Femur (tissue), 1 donor: ENCODE measurements at places on chromosomes 2 and 18.

- DNase-seq: no peak
Measured at GRCh38 chr2:21467910-21468309, 344.1 kb downstream of the TDRD15 start.

- no peak for DNase-seq
Measured at GRCh38 chr2:108536133-108536780, 2.0 kb downstream of the LIMS1 start.

- no peak for DNase-seq
Measured at GRCh38 chr2:164024396-164024795, 288.6 kb upstream of the FIGN start.

DNA sequence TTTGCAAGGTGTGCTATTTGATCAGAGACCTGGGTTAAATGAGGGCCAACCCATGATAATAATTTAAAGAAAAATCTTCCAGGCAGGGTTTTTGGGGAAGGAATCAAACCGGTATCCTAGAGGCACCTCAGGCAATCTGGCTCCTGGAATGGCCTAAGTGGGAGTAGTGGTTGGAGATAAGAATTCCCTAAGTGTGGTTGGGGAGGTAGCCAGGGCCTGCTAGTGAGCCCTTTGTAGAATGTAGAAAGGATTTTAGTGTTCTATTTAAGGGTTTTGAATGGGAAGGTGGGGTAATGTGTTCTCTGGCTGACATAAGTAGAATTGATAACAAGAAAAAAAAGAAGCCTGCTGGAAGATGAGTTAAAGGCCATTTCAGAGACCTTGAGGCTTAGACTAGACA, 422.2 kb downstream of the XIRP2 start:
- DNase-seq: no peak

GRCh38 chr18:12863687-12864216, 20.3 kb downstream of the PTPN2 start:
- DNase-seq: no peak

DNA sequence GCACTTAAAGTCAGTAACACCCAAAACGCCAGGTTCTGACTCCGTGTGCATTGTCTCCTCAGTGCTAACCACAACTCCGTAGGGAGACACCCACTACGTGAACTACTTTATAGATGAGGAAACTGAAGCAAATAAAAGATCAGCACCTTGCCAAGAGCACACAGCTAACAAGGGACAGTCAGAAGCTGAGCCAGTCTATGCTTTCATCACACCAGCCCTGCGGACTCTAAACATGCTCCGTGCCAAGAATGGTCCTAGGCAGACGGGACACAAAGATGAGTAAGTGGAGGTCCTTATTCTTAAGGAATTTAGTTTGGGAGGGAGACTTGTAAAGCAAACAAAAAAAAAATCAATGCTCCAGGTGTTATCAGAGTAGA, 9.6 kb downstream of the MBOAT2 start:
- DNase-seq: no peak

DNA sequence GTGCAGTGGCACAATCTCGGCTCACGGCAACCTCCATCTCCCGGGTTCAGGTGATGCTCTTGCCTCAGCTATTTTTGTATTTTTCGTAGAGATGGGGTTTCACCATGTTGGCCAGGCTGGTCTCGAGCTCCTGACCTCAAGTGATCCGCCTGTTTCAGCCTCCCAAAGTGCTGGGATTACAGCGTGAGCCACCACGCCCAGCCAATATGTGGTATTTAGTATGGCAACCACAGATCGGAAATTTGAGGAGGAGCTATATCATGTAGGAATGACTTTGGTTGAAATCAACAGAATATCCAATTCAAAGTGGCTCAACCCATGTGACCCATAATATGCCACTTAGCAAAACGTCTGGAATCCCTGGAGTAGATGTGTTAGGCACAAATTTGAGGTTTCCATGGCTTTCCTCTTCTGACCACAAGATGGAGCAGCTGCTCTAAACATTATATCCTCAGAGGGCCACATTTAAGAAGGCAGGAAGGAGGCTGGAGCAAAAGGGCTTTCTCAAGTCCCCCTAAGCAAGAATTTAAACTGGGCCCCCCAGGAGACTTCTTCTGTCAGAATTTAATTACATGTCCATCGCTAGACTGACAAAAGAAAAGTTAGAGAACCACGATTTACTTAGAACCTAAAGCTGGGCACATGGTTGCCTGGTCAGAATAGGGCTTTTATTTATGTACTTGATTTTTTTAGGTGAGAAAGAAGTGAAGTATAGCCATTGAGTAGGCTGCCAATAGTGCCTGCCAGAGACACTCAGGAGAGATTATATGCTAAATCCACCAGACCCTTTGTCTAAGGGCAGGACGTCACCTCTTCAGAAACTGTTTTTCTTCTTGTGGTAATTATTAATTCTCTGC, 49.6 kb upstream of the ITSN2 start:
- peak; percentile 60 for DNase-seq

DNA sequence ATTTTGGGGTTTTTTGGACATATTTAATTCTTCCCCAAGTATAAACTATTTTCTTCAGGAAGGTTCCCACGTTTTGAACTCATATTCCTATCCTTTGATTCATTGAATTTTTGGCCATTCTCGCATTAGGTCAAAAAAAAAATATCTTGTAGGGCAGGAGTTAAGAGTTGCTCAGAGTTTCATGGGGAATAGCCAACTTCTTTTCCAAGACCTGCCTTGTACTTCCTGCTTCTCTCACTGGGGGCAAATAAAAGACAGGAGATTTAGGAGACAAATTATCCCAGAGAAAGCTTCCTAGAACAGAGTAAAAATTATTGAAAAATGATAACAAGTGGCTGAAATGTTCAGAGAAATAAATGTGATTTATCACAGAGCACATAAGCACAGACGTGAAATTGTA, 55.2 kb upstream of the BCL11A start:
- DNase-seq: no peak

DNA sequence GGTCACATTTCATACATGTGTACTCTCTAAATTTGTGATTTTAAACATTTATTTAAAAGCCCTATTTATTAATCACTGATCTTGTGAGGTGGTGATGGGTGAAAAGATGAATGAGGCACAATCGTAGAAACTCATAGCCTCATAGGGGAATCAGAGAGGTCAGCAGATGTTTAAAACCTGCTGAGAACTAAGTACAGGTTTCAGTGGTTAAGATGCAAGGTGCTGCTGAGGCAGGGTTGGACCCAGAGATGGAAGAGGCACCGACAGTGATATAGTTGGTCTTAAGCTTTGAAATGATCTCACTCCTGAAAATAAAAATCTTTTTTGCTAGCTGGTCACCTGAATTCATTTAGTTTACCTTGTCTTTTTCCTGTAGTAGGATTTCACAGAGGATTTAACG, 49.6 kb downstream of the LINC00305 start:
- DNase-seq: no peak

DNA sequence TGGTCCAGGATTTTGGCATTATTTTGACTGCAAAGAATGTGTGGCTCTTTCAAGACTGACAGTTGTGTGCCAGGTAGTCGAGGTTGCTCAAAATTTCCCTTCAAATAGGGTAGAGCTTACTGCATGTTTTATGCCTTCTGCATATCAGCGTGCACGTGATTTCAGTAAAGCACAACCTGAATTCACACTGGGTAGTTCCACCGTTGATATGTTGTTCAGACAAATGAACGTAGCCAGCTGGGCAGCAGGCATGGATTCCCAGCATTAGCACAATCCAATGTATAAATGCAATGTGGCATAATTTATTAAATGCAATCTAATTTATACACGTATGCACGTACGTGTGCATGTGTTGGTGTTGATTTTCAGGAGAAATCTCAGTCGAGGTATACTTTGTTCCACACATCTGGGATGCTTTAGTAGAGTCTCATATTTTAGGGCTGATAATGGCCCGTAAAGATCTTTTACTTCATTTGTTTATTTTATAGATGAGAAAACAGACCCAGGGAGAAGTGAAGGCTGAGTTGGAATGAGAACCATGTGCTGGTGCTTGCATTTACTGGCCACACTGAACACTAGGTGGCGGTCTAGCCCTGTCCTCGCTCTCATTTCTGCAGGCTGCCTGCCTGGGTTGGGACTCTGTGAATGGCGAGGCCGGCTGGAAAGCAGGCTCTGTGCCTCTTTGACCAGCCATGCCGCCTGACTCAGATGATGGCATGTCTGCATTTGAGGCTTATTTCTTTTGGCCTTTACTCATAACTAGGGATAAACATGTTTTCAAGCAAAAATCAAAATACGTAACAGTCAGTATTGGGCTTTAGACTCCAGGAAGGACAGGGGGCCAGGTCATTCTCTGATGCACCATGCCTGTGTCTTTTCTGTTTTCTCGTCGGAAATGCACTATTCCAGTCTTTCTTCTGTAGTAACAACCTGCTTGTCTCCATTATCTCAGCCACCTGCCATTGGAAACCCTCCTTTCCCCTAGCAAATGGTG, 120.4 kb downstream of the RNF144A start:
- DNase-seq: peak; percentile 79

DNA sequence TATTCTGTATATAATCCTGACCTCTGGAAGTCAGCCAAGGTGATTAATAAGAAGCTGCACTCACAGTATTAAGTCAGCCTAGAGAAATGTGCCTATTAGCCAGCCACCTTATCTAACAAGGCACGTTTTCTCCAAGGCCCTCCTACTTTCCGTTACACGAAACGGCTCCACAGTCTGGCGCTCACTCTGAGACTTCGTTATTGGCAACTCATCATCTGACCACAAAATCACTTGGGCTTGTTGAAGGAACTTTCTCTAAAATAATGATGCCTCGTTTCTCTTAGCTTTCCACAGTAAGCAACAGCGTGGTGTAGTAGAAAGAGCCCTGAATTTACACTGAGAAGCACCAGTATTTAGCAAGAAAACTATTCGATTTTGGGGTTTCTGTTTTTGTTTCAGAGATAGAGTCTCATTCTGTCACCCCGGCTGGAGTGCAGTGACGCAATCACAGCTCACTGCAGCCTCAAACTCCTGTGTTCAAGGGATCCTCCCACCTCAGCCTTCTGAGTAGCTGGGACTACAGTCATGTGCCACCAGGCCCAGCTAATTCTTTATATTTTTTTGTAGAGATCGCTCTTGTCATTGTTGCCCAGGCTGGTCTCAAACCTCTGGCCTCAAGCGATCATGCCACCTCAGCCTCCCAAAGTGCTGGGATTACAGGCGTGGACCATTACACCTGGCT, 53.6 kb upstream of the SLC14A1 start:
- DNase-seq: peak; percentile 53

- DNase-seq: no peak
Measured at GRCh38 chr2:108412995-108413710, 35.4 kb downstream of the SULT1C4 start.

- DNase-seq: no peak
Measured at GRCh38 chr2:82498777-82499443, 1960.2 kb downstream of the SUCLG1 start.

DNA sequence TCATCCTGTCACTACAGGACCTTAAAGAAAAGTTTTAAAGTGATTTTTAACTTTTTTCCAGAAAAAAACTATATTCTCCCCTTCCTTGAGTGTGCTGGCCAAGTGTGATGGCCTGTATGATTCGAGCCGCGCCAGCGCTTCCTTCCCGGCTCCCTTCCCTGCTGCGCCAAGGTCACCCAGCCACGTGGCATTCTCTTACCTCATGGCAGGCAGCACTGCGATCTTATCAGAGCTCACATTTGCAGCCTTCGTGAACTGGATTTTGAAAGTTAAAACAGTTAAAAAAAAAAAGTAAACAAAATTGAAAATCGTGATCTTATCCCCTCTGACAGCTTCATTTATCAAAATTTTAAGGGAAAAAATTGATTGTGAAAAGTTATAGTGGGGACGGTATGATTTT, 279.8 kb downstream of the PTGR3 start:
- DNase-seq: no peak

DNA sequence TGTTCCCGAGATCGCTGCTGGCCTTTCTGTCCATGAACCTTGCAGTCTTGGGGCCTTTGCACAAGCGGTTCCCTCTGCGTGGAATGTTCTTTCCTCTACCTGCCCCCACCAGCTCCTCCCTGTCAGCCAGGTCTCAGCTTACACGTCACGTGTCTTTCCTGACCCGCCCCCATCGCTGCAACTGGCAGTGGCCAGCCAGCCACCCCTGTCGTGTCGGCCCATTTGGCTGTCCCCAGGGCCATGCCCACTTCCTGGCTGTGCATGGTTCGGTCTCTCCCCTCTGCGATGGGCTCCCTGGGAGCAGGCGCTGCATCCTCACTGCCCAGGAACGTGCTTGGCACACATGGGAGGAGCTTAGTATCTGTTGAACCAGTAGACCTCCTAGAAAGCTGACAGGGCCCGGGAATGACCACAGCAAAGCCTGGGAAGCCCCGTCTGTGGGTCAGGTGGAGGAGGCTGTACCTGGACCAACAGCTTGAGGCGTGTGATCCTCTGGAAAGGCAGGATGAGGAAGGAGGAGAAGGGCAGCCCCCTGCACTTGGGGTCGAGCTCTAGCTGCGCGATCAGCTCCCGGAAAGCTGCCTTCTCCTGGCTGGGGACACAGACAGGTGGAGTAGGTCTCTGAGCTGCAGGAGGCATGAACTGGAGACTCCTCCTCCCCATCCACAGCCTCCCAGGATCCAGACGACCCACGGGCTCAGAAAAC, 21.0 kb downstream of the SNORC start:
- DNase-seq: no peak

DNA sequence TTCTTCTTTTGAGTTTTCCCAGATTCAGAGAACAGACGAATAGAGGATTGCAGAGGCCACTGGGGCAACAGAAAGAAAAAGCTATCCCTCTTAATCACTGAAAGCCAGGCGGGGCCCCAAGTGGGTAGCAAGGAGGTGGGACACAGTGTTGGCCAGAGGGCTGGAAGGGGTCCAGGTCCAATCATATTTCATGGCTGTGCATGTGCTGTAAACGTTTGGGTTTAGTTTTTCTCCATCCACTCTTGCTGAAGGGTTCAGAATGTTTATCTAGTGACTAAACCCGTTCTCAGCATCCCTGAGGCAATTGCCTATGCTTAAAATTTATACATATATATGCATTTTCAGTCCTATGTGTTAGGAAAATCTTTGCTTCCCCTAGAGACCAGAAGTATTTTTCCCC, 99.4 kb upstream of the EPHA4 start:
- no peak for DNase-seq

DNA sequence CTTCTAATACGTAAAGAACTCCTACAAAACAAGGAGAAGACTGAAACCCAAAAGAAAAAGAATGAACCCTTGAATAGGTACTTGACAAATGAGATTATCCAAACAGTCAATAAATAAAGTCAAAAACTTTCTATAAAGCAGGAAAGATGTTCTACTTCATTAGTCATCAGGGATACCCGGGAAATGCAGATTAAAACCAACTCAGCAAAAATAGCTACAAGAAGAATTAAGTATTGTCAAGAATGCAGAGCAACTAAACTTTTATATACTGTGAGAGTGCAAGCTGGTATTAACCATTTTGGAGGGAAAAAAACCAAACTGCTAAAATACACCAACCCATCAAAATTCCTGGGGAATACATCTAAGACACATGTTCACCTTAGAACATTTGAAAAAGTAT, 10.4 kb downstream of the TXNL1 start:
- DNase-seq: no peak

DNA sequence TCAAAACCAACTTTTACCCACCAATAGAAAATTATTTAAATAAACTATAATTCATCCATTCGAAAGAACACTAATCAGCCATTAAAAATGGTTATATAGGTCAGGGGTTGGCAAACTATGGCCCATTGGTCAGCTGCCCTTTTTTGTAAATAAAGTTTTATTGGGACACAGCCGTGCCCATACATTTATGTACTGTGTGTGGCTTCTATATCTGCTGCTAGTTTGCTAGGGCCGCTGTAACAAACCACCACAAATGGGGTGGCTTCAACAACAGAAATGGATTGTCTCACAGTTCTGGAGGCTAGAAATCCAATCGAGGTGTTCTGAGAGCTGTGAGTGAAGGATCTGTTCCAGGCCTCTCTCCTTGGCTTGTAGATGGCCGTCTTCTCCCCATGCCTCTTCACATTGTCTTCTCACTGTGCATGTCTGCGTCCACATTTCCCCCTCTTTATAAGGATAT, 7.0 kb upstream of the TXNDC2 start:
- DNase-seq: no peak

GRCh38 chr2:37601569-37601968, 69.9 kb downstream of the CDC42EP3 start:
- DNase-seq: no peak
